ENCODE measurements at places on chromosomes 5 and 9.

GRCh38 chr5:58902305-58902704 lies 319.4 kb downstream of the RAB3C start:
- DNase-seq = no peak

DNA sequence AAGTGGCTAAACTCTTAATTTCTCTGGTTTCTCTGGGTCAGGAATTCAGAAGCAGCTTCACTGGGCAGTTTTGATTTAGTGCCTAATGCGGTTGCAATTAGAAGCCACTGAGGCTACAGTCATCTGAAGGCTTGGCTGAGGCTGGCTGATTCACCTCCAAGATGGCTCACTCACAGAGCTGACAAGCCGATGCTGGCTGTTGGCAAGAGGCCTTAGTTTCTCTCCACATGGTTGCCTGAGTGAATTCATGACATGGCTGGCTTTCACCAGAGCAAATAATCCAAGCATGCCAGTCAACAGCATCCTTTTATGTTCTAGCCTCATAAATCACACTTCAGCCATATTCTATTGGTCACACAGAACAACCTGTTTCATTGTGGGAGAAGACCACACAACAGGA lies 2.8 kb upstream of the CDK7 start:
- DNase-seq = no peak

- no peak for DNase-seq
Measured at GRCh38 chr9:123471843-123472570, 116.0 kb downstream of the CRB2 start.

GRCh38 chr5:170220191-170220590 lies 12.6 kb upstream of the C5orf58 start:
- no peak for DNase-seq

DNA sequence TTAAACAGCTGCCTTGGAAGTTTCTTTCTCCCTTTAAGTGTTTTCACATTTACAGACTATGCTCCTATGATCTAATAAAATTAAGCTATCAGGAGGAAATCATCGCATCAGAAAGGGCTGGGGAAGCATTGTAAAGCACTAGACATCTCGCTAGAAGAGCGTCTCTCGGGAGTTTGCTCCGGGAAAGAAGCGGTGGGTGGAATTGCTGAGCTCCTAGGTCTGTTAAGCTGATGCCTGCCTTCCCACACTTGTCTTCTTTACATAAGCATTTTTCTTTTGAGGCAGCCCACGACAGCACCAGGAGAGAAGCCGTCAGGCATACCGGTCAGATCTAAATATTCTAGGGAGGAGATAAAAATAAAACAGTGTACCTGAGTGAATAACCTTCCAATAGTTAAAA lies 541.7 kb upstream of the TUSC1 start:
- DNase-seq = no peak

- no peak for DNase-seq
Measured at GRCh38 chr9:109171926-109172325, 4.9 kb upstream of the FRRS1L start.

- DNase-seq = no peak
Measured at GRCh38 chr5:132510076-132510475, 19.5 kb upstream of the IRF1 start.

DNA sequence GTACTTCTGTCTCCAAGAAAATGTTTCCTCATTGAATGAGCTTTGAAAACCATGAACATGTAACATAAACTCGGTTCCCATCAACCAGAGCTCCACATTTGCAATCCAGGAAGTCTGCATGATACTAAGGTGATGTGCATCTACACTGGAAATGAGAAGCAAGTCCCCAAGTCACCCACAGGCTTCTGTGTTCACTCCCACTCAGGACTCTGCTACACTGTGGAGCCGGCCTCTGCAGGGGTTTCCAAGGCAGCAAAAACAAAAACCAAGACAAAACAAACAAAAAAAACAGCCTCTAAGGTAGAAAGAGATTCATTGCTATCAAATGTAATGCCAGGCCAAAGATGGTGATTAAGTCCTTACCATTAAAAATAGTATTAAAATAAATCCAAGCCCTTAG lies 593.7 kb downstream of the IRX1 start:
- no peak for DNase-seq

DNA sequence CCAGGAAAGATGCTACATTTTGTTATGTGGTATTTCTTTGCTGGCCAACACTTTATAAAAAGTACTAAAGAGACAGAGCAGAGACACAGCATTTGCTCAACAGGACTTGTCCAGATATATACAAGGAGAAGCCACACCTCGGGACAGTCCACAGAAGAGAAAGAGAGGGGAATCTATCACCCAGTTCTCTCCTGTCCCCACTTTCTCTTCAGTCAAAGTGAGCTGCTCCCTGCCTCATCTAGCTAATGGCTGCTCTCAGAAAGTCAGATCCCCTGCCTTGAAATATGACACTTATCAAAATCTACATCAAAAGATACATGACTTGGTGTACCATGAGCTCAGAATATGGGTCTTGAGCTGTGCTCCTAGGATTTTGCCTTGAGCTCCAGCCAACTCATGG lies 86.7 kb upstream of the SPDL1 start:
- DNase-seq = no peak

GRCh38 chr9:12702160-12702758 lies 9.1 kb downstream of the TYRP1 start:
- DNase-seq = no peak

DNA sequence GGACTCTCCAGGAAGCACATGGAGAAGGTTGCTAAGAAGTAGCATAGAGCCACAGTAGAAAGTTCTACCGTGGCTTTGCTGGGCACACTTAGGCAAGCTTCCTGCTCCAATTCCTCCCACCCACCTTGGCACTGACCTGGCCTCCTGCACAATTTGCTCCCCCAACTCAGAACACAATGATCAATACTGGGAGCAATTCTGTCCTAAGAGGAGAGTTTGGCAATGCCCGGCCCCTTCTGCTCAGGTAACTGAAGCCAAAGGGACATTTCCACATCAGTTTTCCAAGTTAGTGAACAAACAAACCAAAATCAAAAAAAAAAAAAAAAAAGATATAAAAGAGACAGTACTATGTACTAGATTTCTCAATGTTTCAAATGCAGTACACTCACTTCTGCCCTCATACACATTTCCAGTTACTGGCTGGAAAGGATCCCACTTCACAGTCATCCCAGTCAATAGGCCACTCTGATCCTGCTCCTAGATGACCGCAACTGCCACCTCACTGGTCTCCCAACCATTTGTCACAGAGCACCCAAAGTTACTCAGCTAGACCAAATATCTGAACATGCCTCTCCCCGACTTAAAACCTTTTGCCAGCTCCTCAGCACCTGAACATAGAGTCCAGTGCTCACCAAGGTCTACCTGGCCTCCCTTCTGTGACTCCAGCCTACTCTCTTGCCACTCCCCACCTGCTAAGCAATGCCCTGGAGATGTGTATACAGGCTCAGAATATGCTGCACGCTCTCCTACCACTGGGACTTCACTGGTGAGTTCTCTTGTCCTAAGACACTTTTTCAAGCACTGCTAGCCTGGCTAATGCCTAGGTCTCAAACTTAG lies 21.3 kb downstream of the ABCA1 start:
- DNase-seq = no peak

- DNase-seq = no peak
Measured at GRCh38 chr5:140996060-140996459, 29.8 kb downstream of the PCDHAC2 start.

- DNase-seq = peak; percentile 3
Measured at GRCh38 chr5:145587710-145588109, 247.4 kb downstream of the PRELID2 start.

- no peak for DNase-seq
Measured at GRCh38 chr9:100999906-101000544, 28.5 kb upstream of the PLPPR1 start.

DNA sequence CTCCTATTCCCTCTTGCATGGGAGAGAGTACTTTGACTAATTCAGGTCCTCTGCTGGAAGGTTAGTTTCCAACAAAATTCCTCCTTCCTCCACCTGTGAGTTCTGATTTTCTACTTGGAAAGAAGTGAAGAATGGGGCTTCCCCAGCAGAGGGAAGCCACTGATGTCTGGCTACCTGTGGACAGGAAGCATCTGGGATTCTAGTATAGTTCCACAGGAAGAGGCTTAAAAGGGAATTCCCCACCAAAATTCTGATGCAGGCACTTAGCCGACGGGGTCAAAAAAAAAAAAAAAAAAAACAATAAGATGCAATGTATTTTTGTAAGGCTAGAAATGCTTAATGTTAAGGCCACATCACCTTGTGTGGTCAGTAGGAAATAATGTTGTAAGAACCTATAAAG lies 33.4 kb downstream of the PCDHGC5 start:
- DNase-seq = no peak

DNA sequence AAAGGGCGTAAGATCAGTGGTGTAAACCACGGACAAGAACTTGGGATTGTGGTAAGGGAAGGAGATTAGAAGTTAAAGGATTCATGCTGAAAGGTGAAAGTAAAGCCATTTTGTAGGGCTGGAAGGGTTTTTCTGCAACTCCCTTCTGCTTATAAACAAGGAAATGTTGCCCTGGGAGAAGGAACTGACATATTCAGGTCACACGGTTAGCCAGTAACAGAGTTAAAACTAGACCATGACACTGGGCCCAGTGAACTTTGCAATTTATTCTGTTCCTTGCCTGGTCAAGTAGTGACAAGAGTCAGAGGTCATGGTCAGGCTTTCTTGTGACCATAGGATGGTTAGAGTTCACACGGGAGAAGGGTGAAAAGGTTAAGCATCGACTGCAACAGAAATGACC lies 323.3 kb downstream of the DMRT2 start:
- no peak for DNase-seq

DNA sequence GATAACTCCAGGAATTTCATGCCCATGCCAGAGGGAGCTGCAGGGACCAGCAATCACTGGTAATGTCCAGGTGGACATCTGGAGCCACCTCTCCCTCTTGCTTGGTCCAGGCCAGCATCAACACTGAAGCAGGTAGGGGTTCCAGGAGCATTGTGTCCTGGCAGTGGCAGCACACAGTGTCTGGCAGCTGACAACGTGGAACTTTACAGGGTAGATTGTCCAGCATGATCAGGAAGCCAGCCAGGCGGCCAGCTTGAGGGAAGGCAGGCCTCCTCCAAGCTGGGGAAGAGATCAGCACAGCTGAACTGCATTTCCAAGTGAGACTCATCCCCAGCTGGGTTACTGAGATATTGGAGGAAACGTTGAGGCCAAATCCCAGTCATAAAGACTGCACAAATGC lies 82.6 kb upstream of the RASGRF2 start:
- DNase-seq = no peak

DNA sequence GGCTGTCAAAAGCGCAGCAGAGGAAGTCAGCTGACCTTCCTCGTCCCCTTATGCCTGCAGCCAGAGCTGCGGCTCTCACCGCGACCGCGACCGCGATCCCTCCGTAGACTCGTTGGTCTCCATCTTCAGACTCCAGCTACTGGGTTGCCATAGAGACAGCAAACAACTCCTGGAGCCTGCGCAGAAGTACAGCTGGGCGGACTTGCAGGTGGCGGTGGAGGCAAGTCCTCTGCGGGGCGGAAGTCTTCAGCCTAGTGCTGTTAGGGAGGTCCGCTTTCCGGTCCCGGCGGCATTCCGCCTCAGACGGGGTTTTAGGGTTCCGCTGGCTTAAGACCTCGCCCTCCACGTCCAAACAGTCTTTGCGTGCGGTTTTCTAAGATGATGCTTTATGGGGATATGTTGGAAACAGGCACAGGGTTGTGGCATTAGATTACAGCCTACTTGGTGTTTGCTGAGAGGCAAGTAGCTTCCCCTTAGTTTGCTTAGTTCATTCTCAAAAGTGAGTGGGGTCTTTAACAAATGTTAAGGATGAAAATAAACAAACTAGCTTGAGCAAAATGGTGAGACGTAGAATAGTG lies at the start of gene SPAG8:
Gene SPAG8, minus strand, starts transcription at position 238 of the 578 bp plus-strand sequence. Its CDS starts 115 bp downstream, at position 123.
- peak; percentile 95 for DNase-seq

DNA sequence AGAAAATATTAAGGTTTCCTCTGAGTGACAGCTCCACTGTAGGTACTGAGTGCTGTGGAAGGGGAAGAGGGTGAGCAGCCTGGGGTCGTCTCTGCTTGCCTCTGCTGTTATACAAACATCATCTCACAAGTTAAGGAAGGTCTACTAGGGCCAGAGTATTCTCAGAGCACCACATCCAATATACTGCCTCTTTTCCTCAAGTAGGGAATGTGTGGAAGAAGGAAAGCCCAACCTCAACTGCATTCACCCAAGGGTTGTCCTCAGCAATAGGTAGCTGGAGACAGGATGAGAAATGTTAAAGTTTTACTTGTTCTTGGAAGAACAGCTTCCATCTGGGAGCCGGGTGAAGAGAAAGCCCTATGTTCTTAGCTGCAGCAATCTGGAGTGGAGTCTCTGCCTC lies 1062.3 kb upstream of the CDH10 start:
- DNase-seq = no peak

DNA sequence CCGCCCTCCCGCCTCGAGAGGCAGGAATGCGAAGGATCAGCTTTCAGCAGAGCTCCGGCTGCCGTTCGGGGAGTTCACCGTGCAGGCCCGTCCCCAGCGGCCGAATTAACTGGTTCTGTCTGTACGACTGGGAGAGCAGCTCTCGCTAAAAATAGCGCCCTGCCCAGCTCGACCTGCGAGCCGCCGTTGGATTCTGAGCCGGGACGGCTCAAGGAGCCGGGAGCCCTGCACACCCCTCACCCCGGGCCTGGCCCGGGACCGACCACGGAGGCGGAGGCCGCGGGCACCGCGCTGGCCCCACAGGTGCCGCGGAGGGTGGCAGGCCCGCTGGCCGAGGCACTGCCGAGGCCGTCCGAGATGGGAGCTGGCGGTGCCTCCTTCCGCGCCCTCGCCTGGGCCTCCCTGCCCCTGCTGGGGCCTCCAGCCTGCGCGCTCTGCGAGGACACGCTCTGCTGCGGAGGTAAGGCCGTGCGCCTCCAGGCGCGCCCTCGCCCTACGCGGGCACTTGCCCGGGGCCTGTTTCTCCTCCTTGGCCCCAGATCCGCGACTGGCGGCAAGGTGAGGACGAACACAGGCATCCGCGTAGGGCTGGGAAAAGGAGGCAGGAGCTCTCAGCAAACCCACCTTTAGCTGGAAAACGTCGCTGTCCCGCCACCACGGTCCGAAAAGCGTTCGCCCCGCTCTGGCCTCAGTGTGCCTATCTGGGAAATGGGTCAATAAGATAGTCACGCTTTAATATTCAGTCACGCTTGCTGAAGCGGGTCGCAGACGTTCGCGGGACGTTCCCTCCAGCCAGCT lies 53.1 kb upstream of the DAB2IP start:
- no peak for DNase-seq

DNA sequence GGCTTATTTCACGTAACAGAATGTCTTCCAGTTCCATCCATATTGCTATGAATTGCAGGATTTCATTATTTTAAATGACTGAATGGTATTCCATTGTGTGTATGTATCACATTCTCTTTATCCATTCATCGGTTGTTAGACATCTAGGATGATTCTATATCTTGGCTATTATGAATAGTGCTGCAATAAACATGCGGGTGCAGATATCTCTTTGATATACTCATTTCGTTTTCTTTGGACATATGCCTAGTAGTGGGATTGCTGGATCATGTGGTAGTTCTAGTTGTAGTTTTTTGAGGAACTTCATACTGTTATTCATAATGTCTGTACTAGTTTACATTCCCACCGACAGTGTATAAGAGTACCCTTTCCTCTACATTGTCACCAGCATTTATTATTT lies 460.5 kb downstream of the MAN2A1 start:
- no peak for DNase-seq

DNA sequence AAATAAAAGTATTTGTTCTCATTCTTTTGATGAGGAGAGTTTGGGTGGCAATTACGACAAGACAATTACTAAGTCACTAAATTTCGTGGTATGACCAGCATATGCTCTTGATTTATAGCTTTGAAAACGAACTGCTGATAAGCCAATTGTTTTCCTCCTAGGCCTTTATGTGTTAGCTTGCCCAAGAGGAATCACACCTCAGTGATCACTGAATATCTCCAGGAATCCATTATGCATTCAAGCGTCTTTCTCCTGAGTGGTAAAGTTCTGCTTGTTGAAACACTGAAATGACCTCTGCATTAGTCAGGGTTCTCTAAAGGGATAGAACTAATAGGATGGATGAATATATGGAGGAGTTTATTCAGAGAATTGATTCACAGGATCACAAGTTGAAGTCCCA lies 677.7 kb upstream of the MEF2C start:
- DNase-seq = no peak
